ENCODE measurements at places on chromosomes 16 and 17. TPM values are rescaled to one million over a fixed set of nuclear protein-coding genes. Genes with fewer than 3 reads are reported as not detected.
A peak's percentile ranks its signal among the peaks of the same experiment; 100 is the strongest.

DNA sequence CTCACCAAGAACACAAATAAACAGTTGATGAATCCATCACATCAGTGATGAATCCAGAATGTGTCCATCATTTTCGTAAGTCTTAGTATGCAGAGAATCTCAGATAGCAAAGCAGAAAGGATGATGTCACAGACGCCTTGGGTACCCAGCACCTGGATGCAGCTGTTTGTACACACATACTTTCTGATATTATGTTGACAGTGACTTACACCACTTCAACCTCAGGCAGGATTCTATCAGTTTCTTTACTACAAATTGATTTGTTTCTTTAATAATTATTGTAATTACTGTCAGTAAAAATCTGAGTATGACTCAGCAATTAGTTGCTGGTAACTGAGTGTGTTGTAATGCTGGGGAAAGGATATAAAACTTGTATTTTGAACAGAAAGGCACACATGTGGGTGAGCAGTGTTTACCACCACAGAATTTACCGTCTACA is 159.8 kb downstream of the RPTOR start:
- no peak for DNase-seq

DNA sequence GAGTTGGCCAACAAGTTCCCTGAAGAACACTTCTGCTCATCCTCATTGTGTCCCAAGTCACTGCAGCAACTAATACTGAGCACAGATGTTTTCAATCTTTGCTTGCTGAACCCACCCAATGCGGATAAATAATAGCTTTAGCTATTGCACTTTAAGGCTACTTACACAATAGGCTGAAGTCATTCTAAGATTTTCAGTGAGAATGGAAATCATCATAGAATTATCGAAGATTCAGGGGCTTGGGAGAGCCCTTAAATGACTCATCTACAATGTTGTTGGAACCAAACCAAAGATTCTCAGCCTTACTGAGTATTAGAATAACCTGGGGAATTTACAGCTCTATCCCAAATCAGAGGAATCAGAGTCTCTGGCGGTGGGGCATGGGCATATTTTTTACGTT is 51.2 kb downstream of the SYCE1L start:
- no peak for DNase-seq

PKMYT1 gene
- 146 TPM for total RNA-seq

DNA sequence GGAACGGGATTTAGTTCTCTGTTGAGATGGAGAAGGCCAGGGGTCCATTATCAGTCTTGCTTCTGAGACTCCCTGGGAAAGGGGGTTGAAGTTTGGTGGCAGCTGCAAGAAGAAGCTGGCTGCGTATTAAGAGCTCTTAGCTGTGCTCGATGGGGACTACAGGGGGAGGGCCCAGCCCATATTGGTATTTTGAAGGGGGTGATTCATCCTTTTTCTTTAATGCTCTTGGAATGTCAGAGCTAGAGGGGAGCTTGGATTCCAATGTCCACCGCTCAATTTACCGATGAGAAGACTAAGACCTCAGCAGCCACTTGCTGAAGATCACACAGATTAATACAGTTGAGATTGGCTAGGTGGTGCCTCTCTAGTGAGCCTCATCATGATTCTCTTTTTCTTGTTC is 5.0 kb downstream of the NOG start:
- no peak for DNase-seq

- peak; percentile 94 for DNase-seq
Measured at GRCh38 chr16:10385725-10386516, at the start of gene ATF7IP2. Gene ATF7IP2, plus strand, starts transcription at chr16:10386061. Its CDS starts 44,560 bp downstream, at chr16:10430621.

FZD2 gene
- not detected for total RNA-seq

DNA sequence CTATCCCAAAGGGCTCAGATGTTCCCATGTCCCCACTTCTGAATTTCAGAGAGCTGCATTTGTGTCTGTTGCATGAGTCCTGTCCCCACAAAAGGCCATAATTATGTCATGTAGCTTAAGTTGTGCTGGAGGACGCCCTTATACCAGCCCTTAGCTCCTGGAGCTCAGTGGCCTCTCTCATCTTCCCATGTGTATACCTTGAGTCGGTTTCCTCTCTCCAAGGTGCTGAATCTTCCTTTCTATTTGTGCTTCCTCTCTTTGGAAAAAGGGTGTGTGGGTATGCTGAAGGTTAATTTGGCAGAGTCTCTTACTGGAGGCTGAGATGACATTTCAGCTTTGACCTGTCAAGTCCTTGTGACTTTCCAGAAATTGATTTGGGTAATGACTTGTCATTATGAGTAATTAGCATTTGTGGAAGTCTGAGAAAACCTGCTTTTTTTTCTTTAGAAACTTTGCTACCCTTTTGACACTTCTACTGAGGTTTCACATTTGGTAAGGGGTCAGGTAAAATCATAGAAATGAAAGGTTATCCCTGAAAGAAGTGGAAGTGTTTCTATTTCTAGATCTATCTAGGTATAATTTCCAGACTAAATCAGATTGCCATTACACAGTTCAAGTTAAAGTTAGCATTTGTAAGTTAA is 185.4 kb downstream of the ABCC12 start:
- no peak for DNase-seq

COIL gene
- total RNA-seq: 16.6 TPM

GRCh38 chr16:81673432-81673831 is 105.7 kb upstream of the PLCG2 start:
- no peak for DNase-seq

GRCh38 chr17:69096541-69096940 is 35.8 kb upstream of the ABCA9 start:
- no peak for DNase-seq

DNA sequence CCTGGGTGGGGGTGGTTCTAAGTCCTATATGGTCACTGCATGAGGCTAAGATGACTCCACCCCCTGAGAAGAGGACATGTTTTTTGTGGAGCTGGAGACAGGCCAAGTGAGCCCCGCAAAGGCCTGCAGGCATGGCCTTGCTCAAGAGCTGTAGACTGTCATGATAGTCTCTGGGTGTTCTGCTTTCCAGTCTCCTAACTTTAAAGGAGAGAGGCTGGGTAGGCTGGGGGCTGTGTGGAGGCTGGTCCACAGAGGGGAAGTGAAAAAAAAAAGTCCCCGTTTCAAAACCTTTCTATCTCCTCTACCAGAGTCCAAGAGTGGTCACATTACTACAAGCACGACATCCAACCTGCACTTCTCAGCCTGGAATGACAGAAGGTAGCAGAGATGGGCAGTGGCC is 27.1 kb downstream of the CDRT4 start:
- no peak for DNase-seq

GRCh38 chr16:81920498-81920897 is 90.8 kb downstream of the SDR42E1 start:
- no peak for DNase-seq

GRCh38 chr17:16943541-16944333 is 28.2 kb downstream of the TNFRSF13B start:
- no peak for DNase-seq

DNA sequence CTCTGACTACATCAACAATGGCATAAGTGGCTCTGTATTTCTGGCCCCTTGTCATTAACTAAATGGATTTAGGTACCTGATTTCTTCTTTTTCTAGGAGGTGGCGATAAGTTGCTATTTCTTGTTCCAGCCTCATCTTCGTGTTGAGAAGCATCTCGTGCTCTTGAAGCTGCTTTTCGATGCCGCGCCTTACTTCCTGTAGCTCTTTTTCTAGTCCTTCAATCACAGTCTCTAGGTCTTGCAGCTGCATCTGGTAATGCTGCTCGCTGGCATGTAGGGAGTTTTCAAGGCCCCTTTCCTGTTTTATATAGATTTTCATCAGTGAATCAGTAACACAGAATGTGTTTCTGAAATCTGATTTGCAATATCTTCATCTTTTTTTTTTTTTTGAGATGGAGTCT is 5.1 kb downstream of the KRT222 start:
- no peak for DNase-seq

- DNase-seq: no peak
Measured at GRCh38 chr17:12789481-12790248, at the start of gene ARHGAP44. Gene ARHGAP44, plus strand, starts transcription at chr17:12789498. Its CDS starts 341 bp downstream, at chr17:12789839.

TMEM238L gene
- total RNA-seq: not detected

PRRT2 gene
- total RNA-seq: 1.1 TPM

DNA sequence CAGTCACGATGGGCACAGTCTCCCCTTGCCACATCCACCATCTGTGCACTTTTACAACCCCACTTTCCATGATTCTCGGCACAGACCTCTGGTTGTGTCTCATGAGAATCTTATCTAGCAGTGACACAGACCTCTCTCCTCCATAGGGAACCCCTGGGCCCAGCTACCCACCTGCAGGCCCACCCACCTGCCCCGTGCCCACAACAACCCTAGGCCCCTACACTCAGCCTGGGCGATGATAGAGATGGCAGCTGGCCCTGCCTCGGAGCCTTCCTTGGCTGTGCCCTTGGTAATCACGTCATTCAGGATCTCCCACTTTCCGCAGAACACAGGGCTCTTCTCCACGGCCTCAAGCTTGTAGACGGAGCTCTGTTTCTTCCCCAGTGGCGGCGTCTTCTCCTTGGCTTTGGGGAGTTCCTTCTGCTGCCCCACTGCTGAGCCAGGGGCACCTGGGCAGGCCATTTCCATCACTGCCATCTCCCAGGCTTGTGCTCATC is 26.5 kb downstream of the MAP3K14 start:
- DNase-seq: no peak

GRCh38 chr16:31083081-31083480 is 5.7 kb downstream of the PRSS53 start:
- DNase-seq: no peak

- no peak for DNase-seq
Measured at GRCh38 chr17:15019158-15019557, 246.0 kb downstream of the PMP22 start.

DNA sequence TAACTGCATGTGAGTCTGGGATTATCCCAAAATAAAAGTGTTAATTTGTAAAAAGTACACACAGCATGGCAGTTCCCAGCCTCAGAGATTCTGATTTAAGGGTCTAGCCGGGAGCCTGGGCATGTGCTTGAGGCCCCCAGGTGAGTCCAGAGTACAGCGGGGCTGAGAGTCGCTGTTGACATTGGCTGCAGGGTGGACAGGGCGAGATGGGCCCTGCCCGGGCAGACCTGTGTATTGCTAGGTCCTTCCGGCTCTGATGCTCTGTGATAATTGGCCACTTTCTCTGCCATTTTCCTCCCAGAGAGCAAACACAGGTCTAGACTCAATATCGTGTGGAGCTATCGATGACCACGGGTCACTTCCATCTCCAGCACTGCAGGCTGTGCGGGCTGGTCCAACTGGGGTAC is 73.6 kb downstream of the ABCC6 start:
- no peak for DNase-seq

GRCh38 chr16:56047307-56048234 is 143.7 kb upstream of the GNAO1 start:
- DNase-seq: no peak

GRCh38 chr16:86651823-86652222 is 73.5 kb downstream of the FOXL1 start:
- DNase-seq: no peak

- peak; percentile 88 for DNase-seq
Measured at GRCh38 chr17:75876190-75876937, 2.0 kb downstream of the TRIM47 start.

DNA sequence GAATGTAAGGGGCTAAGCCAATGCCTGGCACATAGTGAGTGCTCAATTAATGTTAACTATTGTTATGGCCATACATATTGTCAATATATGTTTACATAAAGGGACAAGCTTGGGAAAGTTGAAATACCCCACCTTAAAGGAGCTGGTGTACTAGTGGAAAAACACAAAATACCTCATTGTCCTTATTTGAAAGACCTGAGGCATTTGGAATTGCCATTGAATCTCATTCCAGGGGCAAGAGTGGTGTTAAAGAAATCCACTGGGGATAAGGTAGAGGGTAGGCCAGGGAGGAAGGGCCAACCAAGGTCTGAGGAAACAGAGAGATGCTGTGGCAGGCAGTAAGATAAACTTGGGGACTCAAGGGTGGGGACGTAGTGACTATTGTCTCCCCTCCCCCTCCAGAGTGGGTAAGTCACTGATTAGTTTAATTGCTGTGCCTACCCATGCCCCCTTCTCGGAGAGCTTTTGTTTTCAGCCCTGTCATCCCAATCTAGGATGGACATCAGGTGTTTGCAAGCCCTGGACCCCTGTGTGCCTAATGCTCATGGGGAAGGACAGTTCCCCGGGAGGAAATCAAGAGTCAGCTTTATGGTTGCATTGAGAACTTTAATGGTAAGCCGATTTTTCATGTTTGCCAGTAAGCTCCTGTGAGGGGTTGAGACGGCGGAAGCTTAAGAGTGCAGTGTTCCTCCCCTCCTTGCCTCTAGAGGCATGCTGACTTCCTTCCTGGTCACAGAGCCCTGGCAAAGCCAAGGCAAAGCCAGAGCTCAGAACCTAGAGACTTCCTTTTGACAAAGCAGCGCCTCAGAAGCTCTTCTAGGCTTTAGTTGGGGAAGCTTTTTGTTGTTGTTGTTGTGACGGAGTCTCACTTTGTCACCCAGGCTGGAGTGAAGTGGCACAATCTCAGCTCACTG is 2.5 kb upstream of the HEATR9 start:
- peak; percentile 60 for DNase-seq

HBZ gene
- total RNA-seq: not detected

- no peak for DNase-seq
Measured at GRCh38 chr16:56658327-56658875, 642 bp downstream of the MT1F start.

GRCh38 chr17:65413390-65413789 is 148.1 kb downstream of the AXIN2 start:
- no peak for DNase-seq

DNA sequence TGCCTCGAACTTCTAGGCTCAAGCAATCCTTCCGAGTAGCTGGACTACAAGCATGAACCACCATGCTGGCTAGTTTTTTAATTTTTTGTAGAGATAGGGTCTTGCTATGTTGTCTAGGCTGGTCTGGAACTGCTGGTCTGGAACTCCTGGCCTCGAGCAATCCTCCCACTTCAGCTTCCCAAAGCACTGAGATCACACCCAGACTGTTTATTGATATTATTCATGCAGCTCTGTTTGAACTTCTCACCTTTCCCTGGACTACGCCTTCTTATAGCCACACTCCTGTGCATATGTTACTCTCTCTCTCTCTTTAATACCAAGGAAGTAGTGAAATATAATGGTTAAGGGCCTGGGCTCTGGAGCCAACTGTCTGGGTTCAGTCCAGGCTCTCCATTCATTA is 4.6 kb downstream of the COG7 start:
- no peak for DNase-seq

GRCh38 chr17:60139438-60140285 is 10.1 kb upstream of the CA4 start:
- DNase-seq: peak; percentile 75

GRCh38 chr17:20073055-20073979 is 64.2 kb downstream of the SPECC1 start:
- peak; percentile 79 for DNase-seq

GRCh38 chr17:79808763-79809529 is 12.1 kb upstream of the CBX8 start:
- DNase-seq: no peak

STARD3 gene
- total RNA-seq: 70.5 TPM

Data from activated CD8-positive, alpha-beta memory T cell treated with anti-CD3 and anti-CD28 coated beads, Interleukin-2, amount 10 ng/mL, durations not matched to agents 7 days and 5 days (primary cell).